ENCODE measurements at places on chromosomes 1 and 21.

- DNase-seq: no peak
These were observed 6.2 kb downstream of the RNPEP start for GRCh38 chr1:201988601-201989000.

DNA sequence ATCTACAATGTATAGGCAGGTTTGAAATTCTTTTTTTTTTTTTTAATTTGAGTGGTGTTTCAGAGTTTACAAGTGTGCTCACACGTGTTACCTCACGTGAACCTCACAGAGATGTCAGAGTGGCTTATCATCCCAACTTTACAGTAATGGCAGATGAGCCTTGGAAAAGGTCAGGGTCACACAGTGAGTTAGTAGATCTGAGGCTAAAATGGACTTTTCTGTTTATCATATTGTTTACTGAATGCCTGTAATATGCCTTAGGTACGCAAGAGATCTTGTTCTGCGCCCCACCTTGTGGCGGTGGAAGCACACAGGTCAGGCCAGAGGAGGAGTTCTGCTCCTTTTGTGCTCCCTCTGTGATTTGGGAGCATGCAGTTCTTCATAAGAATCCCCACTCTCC is 80.0 kb downstream of the DYRK1A start:
- no peak for DNase-seq

DNA sequence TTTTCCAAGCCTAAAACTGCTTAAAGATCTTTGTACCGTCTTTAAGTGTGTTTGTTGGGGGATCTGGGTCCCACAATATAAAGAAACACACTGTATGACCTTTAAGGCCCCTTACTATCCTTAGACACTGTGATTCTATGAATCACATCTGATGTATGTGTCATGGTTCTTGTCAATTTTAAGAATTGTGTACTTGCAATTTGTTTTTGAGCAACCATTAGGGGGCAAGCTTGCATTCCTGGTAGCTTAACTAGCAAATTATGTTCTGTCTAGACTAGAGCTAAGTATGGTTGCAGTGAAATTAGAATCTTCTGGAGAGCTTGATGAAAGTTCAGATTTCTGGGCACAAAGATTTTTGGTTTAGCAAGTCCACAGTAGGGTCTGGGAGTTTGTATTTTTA is 219.5 kb downstream of the TPR start:
- peak; percentile 40 for DNase-seq

- DNase-seq: no peak
These were observed 50.1 kb downstream of the ATP1B1 start for GRCh38 chr1:169156580-169156979.

DNA sequence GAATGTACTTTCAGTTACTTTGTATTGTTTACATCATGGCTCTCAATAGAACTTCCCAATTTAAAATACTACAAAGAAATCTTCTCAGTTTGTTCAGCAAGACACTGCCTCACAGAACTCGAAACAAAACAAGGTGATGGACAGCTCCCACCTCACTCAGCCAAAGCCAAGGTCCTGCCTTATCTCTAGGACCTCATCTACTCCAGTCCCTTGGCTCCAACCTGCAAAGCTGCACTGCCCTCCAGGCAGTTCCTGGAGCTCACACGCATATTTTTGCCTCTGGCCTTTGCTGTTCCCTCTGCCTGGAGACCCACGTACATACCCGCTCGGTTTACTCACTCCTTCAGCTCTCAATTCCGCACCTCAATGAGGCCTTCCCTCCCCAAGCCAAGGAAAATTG is 40.3 kb downstream of the MCOLN2 start:
- DNase-seq: no peak

DNA sequence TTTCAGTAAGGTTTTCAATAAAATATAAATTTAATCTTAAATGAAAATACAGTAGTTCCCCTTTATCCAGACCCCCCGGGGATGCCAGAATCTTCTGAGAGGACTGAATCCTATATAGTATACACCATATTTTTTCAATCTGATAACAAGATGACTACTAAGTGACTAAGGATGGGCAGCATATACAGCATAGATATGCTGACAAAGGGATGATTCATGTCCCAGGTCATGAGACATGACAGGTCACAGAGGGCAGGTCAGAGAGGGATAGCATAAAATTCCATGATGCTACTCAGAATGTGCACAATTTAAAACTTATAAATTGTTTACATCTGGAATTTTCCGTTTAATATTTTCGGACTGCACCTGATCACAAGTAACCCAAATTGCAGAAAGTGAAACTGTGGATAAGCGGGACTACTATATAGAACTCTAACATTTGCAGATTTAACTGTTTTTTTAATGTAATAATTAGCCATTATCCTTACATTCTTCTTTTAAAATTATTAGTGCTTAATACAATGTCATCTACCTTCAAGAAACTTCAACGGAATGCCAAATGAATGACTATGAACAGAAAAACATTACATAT is 48.8 kb downstream of the LRRC40 start:
- no peak for DNase-seq

DNA sequence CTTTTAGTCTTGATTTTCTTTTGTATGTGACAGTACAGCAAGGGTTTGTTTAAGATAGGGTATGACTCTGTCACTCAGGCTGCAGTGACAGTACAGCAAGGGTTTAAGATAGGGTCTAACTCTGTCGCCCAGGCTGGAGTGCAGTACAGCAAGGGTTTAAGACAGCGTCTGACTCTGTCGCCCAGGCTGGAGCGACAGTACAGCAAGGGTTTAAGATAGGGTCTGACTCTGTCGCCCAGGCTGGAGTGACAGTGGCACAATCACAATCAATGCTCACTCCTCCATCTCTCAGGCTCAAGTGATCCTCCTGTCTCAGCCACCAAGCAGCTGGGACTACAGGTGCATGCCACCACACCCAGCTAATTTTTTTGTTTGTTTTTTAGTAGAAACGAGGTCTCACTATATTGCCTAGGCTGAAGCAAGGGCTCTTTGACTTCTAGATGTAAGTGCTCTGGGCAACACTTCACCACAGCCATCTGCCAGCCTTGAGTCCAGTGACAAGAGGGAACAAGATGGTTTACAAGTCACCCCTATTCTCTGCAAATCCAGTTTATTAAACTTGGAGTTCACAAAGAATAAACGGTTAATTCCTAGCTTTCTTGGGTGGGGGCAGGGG is 965 bp upstream of the SH2D5 start:
- no peak for DNase-seq

DNA sequence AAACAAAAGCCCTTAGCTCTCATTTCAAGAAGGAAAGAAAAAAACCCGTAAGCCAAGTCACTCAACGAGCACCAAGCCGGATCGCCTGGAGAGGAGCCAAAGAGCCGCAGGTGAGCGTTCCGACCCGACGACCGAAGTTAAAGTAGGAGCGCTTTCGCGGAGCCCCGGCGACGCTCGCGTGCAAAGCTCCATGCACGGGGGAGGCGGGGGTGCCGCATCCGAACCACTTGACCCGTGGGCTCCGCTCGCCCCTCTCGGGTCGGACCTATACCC is 382 bp downstream of the GPBP1L1 start:
- peak; percentile 56 for DNase-seq

DNA sequence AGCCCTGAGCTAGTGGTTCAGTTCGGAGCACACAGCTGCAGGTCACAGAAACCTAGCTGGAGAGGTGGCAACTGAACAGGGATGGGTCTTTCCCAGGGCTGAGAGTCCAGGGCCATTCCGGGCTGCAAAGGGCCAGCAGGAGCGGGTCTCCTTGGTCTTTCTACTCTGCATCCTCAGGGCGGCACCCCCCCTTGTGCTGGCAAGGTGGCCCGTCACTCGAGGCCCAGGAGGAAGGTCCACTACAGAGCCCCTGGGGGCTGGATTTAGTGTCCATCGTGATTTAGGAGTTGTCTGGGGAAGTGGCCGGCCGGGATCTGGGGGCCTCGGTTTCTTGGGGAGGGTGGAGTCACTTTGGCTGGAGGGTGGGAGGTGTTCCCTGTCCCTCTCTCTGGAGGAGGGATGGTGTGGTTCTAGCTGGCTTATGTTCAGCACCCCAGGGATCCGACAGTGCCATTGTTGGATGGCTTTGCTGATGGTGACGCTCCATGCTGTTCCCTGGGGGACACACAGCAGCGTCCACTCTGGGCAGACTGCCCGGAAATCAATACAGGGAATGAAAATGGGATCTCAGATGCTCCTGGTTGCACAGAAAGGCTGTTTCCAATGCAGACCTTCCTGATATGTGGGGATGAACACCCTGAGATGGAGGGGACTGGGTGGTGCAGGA is 64.4 kb downstream of the UMODL1 start:
- DNase-seq: no peak

- no peak for DNase-seq
These were observed 84.4 kb upstream of the ACTRT2 start for GRCh38 chr1:2936559-2937515.

DNA sequence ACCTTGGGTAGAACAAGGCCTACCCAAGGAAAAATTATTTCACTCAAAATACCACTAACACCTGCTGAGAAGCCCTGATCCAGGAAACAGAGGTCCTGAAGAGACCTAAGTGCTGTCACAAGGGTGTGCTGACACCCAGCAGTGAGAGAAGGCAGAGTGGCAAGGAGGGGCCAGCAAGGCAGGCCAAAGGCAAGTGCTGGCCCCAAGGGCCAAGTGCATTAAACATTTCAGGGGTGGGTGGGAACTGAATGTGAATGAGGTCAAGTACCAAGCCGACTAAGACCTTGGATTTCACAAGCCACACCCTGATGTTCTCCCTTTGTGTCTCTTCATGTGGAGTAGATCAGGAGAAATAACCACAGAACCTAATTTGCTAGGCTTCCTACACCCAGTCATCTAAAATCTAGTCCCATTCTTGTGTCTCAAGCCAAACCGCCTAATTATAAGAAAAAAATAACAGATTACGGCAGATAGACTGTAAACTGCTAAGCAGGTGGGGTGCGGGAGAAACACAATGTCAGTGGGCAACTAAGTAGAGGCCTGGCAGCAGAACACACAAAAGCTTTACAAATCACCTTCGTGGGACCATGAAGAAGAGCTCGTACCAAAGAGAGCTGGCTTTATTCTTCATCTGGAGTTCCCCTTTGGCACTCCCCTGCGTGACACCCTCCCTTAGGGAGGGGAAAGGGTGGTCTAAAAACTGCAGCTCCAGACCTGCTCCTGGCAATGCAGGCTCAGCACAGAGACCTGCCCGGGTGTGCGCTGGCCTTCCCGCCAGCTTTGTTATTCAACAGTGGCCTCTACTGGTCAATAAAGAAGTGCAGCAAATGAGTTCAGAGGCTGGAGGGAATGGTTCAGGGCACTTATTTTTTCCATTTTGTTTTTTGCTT is 8.7 kb downstream of the UBE2G2 start:
- DNase-seq: peak; percentile 67

DNA sequence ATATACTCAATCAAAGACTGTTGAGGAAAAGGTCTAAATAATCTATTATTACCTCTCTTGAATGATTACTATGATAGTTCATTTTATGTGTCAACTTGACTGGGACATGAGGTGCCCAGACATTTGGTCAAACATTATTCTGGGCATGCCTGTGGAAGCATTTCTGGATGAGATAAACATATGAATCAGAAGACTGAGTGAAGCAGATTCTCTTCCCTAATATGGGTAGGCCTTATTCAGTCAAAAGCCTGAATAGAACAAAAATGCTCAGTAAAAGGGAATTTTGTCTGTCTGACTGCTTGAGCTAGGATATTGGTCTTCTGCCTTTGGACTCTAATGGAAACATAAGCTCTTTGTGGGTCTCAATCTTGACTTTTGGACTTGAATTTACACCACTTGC is 73.3 kb upstream of the SOX13 start:
- DNase-seq: no peak

DNA sequence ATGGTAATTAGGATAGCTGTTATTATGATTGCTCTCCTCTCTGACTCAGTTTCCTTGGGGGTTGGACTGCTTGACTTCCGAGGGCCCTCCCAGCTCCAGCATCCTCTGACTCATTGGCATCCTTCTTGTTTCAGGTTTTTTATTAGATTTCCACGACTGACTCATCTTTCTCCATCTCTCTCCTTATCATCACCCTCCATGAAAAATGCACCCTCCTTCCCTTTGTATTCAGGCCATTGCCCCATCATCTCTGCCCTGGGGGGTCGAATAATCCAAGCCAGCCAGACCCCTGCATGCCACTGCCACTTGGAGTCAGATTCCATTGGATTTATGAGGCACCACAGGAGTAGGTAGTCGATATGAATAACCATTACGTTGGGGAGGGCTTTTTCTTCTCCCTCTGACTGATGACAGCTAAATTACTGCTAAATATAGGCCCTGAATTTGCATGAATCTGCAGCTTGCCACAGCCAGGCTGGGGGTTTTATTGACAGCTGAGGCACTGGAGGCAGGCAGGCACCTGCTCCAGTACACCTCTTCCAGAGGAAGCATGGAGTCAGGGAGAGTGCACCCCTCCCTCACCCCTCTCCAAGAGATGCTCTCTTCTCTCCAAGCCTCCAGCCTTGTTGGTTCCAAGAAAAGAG is 91.7 kb downstream of the C1orf94 start:
- no peak for DNase-seq

GRCh38 chr1:157852476-157852875 is 10.9 kb upstream of the CD5L start:
- no peak for DNase-seq

GRCh38 chr1:3996846-3997705 is 97.0 kb upstream of the C1orf174 start:
- DNase-seq: no peak

GRCh38 chr1:6601923-6602668 is 573 bp downstream of the KLHL21 start:
- DNase-seq: peak; percentile 56

DNA sequence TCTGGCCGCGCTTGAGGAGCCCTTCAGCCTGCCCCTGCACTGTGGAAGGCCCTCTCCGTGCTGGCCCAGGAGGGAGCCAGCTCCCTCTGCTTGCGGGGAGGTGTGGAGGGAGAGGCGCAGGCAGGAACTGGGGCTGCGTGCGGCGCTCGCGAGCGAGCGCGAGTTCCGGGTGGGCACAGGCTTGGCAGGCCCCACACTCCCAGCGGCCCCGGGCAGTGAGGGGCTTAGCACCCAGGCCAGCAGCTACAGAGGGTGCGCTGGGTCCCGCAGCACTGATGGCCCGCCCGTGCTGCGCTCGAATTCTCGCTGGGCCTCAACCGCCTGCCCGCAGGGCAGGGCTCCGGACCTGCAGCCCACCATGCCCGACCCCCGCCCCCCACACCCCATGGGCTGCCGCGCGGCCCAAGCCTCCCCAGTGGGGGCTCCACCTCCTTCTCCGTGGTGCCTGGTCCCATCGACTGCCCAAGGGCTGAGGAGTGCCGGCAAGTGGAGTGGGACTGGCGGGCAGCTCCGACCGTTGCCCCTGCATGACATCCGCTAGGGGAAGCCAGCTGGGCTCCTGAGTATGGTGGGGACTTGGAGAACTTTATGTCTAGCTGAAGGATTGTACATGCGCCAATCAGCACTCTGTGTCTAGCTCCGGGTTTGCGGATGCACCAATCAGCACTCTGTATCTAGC is 46.0 kb downstream of the COL24A1 start:
- no peak for DNase-seq

DNA sequence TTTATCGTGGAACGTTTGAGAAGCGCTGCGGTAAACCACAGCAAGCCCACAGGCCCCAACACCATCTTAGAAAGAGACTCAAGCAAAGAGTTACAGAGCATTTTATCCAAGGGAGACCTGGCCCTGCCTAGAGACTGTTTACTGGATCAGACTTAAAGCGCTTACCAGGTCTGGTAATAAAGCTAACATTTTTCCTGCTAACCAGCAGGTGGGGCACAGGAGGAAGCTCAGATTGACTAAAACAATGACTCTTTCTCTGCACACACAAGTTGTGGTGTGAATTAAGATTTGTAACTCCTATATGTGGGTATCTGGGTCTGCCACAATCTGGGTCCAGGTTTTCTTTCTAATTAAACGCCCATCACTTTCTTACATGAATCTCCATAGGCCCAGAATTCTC is 136.5 kb upstream of the ETS2 start:
- DNase-seq: peak; percentile 33

Data from NB4 (cell line).